ENCODE measurements at places on chromosomes 4 and X.

DNA sequence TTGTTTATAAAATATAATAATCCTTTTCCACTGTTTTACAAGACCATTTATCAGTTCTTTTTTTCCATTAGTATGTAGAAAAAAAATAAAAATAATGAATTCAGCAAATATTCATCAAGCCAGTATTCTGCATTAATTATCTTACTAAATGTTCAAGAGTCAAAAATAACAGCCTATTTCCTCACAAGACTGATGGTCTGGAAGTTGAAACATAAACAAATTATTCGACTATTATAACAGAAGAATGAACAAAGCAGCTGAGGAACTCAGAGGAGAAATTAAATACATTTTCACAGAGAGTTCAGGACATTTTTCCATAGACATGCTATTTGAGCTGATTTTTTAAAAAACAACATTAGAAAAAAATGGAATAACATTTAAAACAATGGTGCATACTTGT is 2594.8 kb downstream of the ARAP2 start:
- DNase-seq: no peak

GRCh38 chr4:112857461-112857860 is 192.0 kb upstream of the ANK2 start:
- DNase-seq: no peak

DNA sequence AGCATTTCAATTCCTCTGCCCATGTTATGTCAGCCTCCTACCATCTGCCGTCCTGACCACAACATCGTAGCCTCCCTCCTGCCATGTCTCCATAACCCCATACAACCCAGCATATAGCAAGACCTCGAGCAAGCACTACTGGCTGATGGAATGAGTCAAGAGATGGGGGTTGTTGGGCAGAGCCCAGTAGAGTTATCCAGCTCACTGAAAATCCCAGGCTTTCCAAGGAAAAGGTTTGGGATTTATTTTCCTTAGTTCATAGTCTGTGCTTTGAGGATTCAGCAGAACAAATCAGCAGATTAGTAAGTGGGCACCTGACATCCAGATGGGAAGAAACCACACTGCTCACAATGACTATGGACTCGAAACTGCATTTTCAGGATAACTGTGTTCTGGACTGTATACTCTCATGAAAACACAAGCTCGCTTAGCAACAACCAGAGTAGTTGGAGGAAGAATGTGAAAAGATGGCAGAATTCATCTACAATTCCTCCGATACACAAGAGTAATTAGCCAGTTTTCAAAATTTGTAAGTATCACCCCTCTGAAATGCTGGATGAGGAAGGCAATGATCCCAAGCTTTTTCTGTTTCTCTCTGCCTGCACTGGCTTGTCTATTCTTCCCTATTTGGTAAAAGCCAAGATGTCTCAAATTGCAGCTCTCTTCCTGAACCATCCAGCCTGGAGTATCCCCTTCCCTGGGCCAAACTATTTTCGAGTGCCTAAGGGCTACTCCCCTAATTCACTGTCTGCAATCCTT is 186.2 kb upstream of the TBL1X start:
- DNase-seq: no peak

DNA sequence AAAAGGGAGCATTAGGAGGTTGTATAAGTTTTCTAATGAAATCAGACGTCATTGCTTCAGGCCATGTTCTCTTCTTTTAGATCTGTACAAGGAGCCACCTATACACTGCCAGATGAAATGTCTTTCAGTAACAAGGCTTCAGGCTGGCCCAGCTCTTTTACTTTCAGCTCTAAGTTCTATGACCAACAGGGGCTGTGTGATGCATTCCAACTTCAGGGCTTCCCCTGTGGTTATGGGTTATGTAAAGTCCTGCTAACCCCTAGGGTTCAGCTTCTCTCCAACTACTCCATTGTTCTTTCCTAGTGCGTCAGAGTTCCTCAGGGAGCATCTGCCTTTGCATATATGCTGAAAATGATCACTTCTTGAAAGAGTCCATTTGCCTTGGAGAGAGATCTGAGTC is 79.4 kb upstream of the TTC29 start:
- no peak for DNase-seq

DNA sequence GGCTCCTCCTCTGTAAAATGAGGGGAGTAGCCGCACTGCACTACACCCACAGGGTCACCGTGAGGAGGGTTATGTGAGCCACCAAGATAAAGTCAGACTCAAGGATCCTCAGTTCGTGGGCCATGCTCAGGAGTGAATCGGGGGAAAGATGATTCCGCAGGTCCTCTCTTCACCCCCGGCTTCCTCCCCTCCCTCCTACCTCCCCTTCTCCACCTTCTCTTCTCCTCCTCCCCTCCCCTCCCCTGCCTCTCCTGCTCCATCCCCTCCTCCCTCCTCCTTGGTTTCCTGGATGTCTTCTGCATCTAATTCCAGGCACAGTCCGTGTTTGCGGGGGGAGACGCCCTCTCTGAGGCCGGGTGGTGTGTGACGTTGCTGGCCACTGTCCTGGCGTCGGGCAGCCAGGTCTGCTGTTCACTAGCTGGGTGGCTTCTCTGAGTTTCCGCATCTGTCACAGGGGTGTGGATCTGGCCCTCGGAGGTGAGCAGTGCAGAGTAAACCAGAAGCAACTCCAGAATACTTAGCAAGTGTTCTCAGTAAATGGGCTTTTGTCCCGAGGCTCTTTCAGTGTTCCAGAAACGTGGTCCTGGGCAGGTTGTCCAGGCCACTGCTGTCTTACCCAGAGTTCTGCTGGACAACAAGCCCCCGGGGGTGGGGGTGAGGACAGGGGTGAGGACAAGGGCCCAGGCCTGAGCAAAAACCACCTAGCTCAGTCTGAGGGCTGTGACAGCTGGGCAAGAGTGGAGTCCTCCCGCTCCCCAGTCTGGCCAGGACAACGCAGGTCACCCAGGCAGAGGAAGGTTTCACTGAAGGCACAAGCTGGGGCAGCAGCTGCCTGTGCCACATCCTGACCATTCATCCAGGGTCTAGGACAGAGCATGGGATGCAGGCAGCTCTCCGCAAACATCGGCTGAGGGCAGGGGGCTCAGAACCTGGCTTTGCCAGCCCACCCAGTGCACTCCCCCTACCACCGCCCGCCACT is 92.4 kb downstream of the PPP2R2C start:
- DNase-seq: no peak

GRCh38 chr4:78324625-78325024 is 226.9 kb upstream of the ANXA3 start:
- no peak for DNase-seq

DNA sequence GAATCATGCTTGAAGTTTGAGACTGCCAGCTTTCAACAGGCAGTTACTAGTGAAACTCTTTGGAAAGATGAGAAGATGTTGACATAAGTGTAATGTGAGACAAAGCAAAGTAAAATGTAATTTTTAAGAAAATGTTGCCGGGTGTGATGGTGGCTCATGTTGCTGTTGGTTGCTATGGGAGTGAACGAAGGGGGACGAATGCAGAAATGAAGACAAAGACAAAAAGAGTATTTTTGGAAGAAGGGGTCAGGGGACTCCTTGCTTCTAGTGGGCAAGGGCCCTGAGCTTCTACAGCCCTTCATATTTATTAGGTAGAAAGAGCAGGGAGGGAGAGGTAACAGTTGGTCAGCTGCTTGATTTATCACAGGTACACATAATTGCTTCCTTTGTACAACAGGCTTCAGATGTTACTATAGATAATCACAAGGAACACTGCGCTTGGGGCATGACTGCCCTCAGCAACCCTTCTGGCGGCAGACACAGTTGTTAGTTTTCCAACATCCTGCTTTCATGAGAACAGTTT is 11.9 kb upstream of the UGDH start:
- no peak for DNase-seq

DNA sequence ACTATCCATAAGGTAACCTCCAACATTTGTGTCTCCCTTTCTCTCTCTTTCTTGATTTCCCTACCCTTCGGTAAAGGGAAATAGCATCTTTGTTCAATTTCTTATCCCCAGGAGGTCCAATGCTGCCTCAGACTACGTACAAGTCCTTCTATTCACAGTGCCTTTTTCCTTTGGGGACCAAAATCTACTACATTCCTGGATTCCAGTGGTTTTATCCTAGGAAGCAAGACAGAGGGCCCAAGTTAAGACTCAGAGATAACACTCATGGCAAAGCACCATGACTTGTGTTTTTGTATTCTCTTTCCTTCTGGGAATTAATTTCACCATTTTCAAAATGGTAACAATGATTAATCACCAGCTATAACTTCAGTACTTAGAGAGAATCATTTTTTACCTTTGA is 10.6 kb downstream of the G3BP2 start:
- DNase-seq: no peak

DNA sequence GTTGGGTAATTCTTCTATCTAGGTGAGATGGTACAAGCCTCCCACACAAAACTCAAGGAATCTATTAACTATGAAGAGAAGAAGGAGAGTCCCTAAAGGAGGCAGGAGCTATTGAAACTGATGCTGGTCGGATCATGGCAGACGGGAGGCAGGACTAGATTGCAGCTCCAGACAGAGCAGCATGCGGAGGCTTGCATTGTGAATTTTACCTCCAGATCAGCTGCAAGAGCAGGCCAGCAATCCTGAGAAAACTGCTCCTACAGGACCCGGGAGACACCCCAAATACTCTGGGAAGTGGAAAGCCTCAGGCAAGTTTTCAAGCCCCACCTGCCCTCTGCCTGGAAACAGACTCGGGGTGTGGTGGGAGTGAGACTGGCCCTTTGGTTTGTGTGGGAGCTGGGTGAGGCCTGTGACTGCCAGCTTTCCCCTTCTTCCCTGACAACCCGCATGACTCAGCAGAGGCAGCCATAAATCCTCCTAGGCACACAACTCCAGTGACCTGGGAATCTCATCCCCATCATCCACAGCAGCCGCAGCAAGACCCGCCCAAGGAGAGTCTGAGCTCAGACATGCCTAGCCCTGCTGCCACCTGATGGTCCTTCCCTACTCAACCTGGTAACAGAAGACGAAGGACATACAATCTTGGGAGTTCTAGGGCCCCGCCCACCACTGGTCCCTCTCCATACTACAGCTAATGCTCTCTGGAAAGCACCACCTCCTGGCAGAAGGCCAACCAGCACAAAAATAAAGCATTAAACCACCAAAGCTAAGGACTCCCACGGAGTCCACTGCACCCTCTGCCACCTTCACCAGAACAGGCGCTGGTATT is 30.9 kb downstream of the GATB start:
- no peak for DNase-seq

DNA sequence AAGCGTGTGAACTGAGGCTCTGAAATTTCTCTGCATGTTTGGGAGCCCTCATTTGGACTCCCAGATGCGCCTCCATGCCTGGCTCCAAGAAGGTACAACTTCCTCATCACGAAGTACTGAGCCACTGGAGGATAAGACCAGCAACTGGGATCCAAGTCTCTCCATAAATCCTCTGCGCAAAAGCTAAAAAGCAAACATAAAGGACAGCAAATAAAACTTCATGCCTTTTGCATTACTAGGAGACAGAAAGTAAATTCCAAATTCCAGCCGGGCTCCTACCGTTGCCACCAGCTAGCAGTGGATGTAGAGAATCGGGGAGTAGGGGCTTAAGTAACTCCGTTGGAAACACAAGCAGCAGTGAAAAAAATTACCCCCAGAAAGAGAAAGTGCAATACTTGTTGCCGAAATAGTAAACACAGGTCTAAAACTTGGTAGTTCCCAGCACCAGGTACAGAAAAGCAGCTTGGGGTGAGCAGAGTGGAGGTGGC is 477.1 kb upstream of the TENM3 start:
- no peak for DNase-seq

- DNase-seq: no peak
Measured at GRCh38 chr4:138727731-138728130, 287.9 kb upstream of the NOCT start.

GRCh38 chr4:164606478-164606877 is 147.5 kb upstream of the SMIM31 start:
- no peak for DNase-seq

DNA sequence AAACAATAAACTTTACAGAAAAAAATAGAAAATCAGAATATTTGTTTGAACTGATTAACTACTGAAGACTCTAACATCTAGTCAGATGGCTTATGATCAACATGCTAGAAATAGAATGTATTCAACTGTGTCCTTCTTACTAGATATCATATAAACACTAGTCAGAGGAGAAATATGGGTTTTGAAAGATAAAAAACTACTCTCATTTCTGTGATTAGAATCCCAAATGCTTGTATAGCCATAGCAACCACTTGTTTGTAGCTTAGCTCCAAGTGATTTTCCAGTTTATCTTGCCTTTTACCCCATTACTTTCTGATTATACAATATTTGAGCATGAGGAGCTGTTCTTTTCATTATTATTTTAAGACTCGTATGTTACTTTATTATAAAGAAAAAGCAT is 31.2 kb downstream of the USP38 start:
- DNase-seq: no peak

DNA sequence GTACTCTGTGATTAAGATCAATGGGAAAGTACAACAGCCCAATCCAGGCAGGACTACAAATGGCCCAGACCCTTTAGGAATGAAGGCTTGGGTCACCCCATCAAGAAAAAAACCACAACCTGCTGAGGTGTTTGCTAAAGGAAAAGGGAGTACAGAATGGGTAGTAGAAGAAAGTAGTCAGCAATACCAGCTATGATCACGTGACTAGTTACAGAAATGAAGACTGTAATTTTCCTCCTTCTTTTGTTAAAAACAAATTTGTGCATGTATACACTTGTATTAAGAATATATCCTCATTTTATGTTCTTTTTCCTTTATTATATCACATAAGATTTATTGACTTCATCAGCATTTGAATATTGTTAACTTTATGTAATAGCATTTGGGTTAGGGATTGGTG is 160.1 kb upstream of the TBX22 start:
- DNase-seq: no peak

GRCh38 chrX:121036951-121037350 is 10.5 kb upstream of the GLUD2 start:
- DNase-seq: no peak

- no peak for DNase-seq
Measured at GRCh38 chr4:172243551-172243950, 430.3 kb downstream of the GALNTL6 start.

- no peak for DNase-seq
Measured at GRCh38 chr4:156957556-156957955, 14.0 kb downstream of the PDGFC start.

- no peak for DNase-seq
Measured at GRCh38 chr4:27176400-27176799, 315.8 kb downstream of the STIM2 start.

- DNase-seq: no peak
Measured at GRCh38 chrX:48787505-48788443, 1.4 kb downstream of the GATA1 start.

- DNase-seq: no peak
Measured at GRCh38 chrX:39377157-39377556, 575.9 kb downstream of the MID1IP1 start.

DNA sequence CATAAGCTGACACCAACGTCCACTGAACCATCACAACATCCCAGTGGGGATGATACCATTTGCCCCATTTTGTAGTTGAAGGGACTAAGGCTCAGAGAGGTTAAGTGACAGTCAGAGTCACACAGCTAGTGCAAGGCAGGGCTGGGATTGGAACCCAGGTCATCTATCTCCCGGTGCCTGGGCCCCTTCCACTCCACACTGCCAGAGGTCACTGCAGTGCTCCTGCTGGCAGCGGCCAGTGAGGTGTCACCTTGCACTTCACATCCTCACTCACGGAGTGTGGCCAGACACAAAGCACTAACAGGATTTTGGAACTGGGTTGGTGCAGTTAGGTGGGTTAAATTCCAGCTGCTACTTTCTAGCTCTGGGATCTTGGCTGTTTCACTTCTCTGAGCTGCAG is 118.7 kb downstream of the ENPP6 start:
- no peak for DNase-seq

Measured in activated CD4-positive, alpha-beta T cell treated with anti-CD3 and anti-CD28 coated beads for 24 hours (primary cell).